ENCODE measurements at places on chromosomes 5 and 9.

GRCh38 chr9:5499889-5500398, 10.4 kb upstream of the PDCD1LG2 start:
- no peak for DNase-seq

DNA sequence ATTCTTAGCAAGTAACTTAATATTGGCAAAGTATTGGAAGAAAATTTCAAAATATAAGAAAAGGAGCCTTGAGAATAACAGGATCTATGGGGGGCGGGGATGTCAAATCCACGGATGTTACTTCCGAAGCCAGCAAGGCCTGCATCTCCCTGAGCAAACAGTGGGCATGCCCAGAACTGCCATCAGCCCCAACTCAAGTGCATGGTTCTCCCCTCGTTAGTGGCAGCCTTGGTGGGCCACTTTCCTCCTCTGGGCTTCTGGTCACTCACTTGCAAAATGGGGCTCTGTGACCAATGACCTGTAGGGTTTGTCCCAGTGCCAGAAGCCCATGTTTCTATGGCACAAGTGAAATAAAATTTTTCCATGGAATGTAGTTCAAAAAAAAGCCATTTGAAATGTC, 27.2 kb upstream of the MED10 start:
- no peak for DNase-seq

DNA sequence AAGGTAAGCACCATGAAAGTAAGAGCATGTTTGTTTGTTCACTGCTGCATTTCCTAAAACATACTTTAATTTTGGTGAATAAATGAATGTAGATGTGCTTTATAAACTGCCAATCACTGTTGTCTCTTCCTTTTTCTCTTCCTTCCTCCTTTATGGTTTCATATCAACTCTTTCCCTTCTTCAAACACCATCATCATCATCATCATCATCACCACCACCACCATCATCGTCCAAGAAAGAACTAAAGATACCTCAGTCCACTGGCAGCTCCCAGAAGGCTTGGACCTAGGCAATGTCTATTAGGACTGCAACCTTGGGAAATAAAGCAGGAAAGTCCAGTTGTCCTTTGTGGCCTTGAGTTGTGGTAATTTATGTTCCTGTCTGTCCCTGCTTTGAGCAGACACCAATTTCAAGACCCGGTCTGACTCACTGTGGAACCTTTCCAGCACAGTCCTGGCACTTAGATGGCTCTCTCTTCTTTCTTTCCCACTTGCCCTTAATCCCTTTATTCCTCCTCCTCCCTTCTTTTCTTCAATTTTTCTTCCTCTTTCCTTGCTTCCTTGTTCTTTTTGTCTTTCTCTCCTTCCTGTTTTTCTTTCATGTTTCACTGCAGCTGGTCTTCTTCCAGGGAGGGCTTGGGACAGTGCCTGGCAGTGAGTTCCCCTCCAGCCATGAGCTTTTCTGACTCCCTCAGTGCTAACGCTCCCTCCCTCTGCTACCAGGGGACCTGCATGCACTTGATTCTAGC, 99.3 kb downstream of the ANGPTL2 start:
- no peak for DNase-seq

GRCh38 chr9:14358523-14358922, 44.6 kb upstream of the NFIB start:
- no peak for DNase-seq

DNA sequence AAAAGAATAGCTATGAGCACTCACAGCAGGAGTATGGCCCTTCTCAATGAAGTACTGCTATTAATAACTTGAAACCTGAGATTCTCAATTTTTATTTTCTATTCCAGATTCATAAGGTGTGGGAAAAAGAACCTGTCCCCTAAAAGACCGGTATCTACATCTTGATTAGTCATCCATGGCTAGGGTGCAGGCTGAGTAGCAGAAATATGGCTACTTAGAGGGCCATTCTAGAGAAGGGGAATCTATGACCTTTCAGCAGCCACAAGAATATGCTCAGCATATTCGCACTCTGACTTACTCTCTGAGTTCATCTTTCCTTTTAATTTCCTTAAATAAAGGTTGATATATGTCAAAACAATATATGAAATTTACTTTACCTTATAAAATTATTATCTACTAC, 27.7 kb downstream of the WDR36 start:
- DNase-seq, result no peak

- no peak for DNase-seq
Observed at GRCh38 chr9:85900504-85901201, 40.3 kb upstream of the NAA35 start.

- no peak for DNase-seq
Observed at GRCh38 chr5:141869040-141869439, 9.2 kb downstream of the PCDH1 start.

- DNase-seq, result no peak
Observed at GRCh38 chr5:140042643-140043507, at the start of gene NRG2. Gene NRG2 (minus strand): TSS chr5:140043299.

- DNase-seq, result no peak
Observed at GRCh38 chr9:75903785-75904360, 13.4 kb downstream of the PCSK5 start.

GRCh38 chr5:168334280-168334679, 42.8 kb downstream of the WWC1 start:
- DNase-seq, result no peak

DNA sequence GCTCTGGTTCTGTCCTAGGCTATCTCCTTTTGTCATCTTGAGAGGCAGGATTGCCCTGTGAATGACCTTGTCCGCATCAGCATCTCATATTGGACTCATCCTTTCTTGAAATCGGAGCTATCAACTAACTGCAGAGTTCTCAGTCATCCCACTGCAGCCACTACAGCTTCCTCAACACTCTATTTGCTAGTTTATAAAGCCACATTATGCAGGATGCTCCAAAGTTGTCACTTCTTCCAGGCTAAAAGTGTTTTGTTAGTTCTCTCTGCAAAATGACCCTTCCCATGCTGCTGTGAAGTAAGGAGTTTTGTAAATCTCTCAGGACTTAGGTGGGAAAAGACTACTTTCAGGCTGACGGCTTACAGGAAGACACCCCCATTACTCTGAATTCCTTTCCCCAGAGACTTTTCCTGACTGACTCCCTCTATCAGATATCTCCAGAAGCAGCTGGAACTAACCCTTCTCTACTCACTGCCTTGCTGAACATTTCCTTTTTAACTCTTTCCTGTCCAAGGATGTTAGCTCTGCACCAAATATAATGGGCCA, 257.6 kb downstream of the NFIB start:
- no peak for DNase-seq

- DNase-seq, result no peak
Observed at GRCh38 chr9:2963307-2963706, 119.4 kb upstream of the PUM3 start.

- no peak for DNase-seq
Observed at GRCh38 chr5:123088031-123088805, 823 bp upstream of the PRDM6 start.

DNA sequence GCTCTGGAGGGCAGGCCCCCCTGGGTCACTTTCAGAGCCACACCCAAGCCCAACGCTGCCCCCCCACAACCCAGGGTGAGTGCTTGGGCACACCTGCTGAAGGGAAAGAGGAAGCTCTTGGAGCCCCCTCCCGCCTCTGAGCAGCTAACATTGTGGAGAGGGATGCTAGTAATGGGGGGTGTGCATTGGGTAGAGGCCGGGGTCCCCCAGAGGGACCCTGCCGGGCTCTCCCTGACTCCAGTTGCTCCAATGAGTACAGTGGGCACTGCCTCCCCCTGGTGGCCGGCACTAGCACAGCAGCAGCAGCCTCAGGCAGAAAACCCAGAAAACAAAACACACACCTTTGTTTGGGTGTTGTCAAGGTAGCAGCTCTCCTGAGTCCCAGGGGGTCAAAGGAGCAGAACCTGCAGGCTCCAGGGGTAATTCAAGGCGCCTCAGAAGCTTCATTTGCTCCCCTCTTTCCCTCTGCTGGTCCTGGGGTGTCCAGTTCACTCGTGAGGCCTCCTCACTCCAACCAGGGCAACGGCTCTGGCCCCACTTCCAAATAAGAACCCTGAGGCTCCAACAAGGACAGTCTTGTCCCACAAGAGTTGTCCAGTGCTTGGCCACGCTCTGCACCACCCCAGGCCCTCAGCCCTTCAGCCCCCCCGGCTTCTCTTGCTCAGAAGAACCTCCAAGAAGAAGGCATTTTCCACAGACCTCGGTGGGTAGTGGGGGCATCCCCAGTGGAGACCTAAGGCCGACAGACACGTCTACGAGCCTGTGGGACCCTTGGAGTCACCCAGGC, 16.1 kb downstream of the GBGT1 start:
- DNase-seq, result no peak

DNA sequence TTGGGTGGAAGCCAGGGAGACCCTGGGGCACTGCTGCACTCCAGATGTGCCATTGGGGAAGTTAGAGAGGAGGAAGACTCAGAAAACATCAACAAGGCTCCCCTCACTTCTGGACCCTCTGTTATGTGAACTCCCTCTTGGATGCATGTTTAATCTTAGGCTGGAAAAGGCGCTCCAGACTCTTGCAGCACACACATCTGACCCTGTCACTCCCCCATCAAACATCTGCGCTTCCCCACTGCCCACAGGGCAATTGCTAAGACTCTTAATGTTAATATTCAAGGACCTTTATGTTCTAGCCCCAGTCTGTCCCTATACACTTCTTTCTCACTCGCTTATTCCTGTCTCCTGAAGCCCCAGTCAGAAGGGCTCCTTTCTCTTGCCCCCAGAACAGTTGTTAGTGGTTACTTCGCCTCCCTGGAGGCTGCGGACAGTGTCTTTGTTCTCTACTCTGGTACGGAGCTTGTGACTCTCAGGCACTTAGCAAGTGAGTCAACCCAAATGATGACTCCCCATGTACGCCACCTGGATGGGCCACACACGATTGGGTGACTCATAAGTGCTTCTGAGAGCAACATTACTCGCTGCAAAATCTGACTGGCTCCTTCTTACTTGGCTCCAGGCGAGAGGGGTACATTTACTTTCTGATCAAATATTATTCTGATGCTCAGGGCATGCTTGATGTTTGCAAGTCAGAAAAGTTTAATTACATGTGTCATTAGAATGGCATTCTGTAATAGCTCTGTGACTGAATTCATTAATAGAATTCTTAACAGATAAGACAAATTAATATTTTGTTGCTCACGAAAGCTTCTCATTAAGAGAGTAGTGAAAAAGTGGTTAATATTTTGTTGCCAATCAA, 193.6 kb downstream of the HSPA4 start:
- DNase-seq, result no peak

GRCh38 chr9:3992222-3992621, 307.6 kb downstream of the GLIS3 start:
- no peak for DNase-seq

DNA sequence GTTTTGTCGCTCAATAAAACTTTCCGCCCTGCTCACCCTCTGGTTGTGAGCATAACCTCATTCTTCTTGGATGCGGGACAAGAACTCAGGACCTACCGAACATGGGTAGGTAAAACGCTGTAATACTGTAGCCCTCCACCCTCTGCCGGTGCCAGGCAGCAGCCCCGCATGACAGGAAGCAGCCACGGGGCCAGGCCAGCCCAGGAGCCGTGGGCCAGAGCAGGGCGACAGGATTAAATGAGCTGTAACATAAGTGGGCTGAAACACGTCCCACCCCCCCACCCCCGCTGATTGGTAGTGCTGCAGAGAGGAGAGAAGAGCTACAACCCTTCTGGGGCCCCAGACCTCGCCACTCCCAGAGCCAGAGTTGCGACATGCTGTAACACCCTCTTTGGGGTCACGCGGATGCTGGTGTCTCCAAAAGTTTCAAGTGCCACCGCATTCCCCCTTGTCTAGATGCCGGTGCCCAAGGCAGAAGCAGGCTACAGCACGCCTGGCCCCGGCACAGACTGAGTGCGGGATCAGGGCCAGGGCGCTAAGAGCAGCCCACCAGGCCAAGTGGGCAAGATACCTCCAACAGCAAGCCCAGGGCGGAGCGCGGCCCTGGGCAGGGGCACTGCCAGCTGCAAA, 81.8 kb downstream of the FBXW11 start:
- DNase-seq, result no peak

- no peak for DNase-seq
Observed at GRCh38 chr5:171606414-171607024, 179.1 kb upstream of the SMIM23 start.

GRCh38 chr9:68708513-68708912, 3.5 kb downstream of the PIP5K1B start:
- no peak for DNase-seq

DNA sequence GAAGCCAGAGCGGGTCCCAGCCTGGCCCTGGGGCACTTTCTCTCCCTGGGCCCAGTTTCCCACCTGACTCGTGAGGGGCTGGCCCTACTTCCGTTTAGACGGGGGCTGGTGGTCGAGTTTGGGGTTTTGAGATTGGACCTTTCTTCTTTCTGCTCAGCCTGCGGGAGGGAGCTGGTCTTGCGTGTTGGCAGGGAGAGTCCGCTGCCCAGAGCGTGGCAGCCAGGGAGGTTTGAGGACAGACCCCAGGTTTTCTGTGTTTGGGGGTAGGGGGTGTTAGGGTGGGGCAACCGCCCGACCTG, 6.0 kb upstream of the PITX1 start:
- no peak for DNase-seq

GRCh38 chr5:122790354-122791103, 15.6 kb downstream of the SNX2 start:
- no peak for DNase-seq

DNA sequence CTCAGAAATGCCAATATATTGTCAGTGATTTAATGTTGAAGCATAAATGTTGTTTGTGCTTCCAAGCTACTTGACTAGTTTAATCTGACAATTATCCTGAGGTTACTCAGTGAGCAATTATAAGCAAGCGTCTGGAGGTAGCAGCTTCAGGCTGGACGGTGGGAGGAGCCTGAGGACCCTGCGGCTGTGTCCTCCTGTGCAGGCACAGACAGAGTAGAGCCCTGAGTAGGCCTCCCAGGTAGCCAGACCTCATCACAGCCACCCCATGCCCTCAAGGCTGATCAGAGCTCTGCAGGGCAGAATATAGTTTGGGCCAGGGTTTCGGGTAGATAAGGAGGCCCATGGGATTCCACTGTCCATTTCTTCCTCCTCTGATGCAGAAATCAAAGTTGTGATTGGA, 153.6 kb downstream of the DRD1 start:
- DNase-seq, result no peak

DNA sequence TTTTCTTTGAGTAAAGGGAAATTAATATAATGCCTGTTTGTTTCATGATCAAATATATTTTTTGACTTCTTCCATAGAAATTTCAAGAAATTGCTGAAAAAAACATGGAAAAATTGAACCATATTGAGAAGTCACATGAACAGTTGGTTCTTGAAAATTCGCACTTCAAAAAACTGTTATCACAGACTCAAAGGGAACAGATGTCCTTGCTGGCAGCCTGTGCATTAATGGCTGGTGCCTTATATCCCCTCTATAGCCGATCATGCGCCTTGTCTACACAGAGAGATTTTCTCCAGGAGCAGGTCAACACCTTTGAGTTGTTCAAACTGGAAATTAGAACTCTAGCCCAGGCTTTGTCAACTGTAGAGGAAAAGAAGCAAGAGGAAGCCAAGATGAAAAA, 191.4 kb downstream of the CCDC171 start:
- no peak for DNase-seq
